RPMI7951 (cell line): ENCODE measurements at places on chromosomes 3 and 15.

DNA sequence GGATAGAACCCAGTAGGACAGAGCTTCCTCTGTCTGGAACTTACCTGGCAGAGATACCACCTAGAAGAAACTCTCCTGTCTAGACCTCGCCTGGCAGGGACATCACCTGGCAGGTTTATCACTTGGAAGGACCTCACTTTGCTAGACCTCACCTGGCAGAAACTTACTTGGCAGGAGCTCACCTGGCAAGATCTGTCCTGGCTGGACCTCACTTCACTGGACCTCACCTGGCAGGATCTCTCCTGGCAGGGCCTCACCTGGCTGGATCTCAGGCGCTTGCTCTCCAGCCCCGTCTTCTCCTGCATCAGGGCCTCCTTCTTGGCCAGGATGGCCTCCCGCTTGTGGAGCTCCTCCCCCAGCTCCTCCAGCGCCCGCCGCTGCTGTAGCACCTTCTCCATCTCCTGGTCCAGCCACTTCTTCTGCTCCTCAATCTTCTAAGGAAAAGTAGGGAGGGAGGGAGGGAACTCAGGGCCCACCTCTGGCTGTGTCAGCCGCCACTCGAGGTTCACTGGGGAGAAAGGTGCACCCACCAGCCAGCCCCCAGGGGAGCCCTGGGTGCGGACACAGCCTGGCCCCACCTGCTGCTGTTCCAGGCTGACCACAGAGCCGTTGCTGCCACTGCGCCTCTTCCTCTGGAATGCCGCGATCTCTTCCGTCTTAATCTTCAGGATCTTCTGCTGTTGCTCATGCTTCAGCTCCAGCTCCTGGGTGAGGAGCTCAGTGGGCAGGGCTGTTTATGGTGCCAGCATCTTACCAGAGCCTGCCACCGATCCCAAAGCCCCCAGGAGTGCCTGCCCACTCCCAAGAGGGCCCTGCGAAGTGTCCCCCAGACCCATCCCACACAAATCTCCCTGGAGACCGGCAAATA lies 22.5 kb downstream of the KIF7 start:
- no peak for DNase-seq

- no peak for DNase-seq
These were observed 35.2 kb upstream of the SLC41A3 start for GRCh38 chr3:126119008-126119675.

GRCh38 chr15:78374436-78375393 lies 34.6 kb downstream of the CRABP1 start:
- peak; percentile 58 for DNase-seq

DNA sequence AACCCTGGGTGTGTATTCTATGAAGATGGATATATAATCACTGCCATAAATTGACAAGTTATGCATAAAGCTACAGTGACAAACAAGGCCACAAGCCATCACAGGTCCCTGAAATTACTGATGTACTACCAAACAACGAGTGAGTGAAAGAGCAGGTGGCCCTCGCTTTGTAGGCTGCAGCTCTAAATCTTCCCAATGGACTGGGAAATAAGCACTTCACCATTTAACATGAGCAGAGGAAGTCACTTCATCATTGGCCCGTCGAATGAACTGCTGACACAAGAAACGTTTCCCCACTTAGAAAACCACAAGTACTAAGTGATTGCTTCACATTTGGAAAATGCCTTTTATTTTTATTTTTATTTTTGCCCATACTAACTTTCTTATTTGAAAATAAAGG lies 218.0 kb downstream of the ZNF385D start:
- DNase-seq: no peak

- no peak for DNase-seq
These were observed 143.8 kb downstream of the SV2B start for GRCh38 chr15:91243826-91244225.

GRCh38 chr3:179046497-179047353 lies 24.9 kb downstream of the ZMAT3 start:
- DNase-seq: no peak

GRCh38 chr3:72482589-72483321 lies 365.5 kb downstream of the SHQ1 start:
- DNase-seq: peak; percentile 80

GRCh38 chr3:127078626-127079025 lies 95.7 kb downstream of the PLXNA1 start:
- no peak for DNase-seq

- DNase-seq: no peak
These were observed 161.5 kb upstream of the MB21D2 start for GRCh38 chr3:193078996-193079753.
